ENCODE measurements at places on chromosomes 5 and 9.

DNA sequence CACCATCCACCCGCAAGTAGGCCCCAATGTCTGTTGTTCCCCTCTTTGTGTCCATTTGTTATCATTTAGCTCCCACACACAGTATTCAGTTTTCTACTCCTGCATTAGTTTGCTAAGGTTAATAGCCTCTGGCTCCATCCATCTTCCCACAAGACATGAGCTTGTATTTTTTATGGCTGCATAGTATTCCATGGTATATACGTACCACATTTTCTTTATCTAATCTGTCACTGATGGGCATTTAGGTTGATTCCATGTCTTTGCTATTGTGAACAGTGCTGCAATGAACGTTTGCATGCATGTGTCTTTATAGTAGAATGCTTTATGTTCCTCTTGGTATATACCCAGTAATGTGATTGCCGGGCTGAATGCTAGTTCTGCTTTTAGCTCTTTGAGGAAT lies 150.4 kb downstream of the DCP2 start:
- DNase-seq: no peak

DNA sequence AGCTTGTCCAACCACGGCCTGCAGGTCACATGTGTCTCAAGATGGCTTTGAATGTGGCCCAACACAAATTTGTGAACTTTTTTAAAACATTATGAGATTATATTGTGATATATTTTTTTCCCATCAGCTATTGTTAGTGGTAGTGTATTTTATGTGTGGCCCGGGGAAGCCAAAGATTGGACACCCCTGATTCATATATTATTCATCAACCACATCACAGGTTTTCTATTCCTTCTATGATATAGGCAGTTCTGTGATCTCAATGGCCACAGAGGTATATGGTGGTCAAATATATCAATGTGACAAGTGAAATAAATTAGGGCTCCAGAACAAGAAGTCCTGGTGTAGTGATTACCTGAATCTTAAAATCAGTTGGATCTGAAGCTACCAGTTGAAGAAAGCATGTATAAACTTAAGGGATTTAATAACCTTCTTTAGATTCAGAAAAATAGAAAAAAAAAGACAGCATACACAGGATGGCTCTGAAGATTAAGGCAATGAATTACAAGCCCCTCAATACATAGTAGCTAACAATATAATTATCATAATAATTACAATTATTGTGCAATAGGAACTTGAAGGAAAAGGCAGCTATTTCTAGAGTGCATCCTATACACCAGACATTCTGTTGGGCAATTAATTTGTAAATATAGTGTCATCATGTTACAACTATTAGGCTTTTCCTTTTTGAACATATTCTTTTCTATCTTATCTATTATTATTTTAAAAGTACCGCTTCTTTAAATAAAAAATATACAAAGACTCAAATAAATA lies 530.4 kb upstream of the PTPRD start:
- no peak for DNase-seq

DNA sequence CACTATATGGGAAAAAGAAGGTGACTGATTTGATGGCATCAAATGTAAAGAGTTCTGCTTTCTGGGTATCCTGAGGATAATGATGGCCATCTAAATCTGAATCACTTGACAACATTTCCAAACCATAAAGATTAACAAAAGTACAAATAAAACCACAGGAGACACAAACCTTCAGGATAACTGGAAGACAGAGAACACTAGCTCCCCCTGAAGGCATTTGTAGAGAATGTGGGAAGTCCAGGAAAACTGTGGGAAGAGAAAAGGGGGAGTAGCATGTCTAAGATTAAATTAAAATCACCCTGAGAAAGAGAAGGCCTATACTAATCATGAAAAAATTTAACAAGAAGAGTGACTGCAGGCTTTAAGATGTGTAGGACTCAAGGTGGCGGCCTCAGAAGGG lies 116.2 kb downstream of the PRELID2 start:
- no peak for DNase-seq

DNA sequence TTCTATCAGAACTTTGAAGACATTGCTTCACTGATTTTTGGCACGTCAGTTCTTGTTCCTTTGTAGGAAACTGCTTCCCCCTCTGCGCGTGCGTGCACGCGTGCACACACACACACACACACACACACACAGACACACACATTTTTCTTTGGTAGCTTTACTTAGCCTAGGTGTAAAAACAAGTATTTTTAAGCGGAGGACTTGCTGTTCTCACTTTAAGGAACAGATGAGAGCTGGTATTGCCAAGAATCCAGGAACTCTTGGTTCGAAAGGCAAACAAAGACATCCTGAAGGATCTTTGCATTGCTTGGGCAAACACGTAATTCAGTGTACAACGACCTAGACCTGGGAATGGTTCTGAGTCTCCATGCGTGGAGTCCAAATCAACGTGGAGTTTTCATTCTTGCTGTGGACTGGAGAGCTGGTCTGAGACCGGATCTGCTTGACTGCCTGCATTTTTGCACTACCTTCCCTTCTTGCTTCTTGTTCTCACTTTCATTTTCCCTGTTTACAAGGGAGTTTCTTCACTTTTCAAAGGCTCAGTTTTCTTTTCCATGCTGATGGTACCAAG lies 8.2 kb downstream of the TMEM268 start:
- no peak for DNase-seq

DNA sequence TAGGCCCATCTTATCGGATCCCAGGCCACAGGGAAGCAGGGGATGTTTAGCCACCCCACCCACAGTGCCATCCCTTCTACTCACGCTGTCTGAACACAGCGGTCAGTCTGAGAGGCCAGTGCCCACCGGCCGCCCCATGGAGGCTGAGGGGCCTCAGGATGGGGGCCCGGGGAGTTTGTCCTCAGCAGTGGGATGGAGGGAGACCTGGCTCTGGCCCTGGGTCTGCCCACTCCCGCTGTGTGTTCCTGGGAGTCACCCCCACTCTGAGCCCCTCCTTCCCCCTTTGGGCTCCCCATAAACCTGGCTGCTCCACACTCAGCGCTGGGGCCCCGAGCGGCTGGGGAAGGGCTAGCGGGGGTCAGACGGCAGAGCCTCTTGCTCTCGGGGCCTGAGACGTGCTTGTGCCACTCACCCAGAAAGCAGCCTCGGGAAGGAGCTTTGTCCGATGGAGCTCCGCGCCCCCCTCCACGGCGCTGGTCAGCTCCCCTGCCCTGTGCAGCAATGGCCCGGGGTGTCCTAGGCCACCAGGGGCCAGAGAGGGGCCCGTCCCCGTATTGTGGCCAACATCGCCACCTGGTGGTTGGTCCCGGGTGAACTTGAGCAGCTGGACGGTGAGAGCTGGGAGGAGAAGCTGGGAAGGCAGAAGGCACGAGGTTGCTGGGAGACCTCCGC lies 10.9 kb upstream of the LAMC3 start:
- peak; percentile 42 for DNase-seq

DNA sequence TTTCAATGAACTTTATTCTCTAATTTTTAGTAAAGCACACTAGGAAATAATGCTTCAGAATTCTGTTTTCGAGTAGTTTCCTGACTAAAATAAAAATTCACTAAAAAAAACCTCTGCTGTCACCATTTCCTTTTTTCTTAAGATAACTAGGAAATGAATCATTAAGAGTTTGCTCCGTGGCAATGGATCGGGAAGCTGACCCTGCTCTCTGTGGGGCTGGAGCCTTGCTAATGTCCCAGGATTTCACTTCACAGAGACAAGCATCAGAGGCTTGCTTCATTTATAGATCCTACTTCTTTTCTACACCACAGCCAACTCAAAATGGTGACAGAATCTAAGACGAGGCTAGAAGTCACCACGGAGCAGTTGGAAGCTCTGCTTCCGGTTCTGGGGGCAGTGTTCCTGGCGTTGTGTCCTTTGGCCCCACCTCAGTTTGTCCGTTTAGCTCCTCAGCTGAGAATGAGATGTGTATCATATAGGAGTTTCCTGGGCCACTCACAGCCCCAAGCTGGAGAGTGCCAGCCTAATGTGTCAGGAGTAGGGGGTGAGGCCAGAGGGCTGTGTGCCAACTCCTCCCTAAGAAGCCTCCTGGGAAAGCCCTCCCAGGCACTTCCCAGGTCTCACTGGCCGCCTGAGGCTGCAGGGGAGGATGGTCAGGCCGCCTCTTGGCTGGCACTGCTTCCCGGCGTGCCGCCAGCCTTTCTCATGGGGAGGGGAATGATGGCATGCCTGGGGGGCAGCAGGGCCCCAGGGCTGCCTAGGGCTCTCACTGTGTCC lies 19.6 kb downstream of the TENT4A start:
- DNase-seq: no peak

DNA sequence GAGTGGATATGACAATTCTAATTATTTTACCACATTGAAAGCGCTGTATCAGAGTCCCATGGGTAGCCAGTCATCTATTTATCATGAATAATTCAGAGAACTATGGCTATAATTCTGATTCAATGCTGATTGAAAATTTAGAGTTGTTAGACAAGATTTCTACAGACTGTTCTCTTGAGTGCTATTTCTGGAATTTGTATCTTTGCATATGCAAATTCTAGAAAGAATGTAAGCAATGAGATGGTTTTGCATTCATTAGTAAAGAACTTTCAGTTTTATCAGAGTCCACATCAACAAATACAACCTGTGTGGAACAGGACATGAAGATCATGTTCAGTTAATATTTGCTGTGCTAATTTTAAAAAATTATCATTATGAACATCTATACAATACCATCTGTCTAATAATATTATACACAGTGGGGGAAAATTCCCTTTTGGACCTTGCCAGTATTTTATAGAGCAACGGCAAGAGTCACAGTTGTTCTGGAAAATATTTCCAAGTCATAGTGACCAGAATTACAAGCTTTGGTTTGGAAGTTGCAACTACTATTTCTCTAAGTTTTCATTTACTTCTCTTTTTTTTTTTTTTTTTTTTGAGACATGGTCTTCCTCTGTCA lies 372.7 kb upstream of the PTGER4 start:
- DNase-seq: no peak

All from NCI-H1694 (cell line).